ENCODE measurements at places on chromosomes 11 and 22.

DNA sequence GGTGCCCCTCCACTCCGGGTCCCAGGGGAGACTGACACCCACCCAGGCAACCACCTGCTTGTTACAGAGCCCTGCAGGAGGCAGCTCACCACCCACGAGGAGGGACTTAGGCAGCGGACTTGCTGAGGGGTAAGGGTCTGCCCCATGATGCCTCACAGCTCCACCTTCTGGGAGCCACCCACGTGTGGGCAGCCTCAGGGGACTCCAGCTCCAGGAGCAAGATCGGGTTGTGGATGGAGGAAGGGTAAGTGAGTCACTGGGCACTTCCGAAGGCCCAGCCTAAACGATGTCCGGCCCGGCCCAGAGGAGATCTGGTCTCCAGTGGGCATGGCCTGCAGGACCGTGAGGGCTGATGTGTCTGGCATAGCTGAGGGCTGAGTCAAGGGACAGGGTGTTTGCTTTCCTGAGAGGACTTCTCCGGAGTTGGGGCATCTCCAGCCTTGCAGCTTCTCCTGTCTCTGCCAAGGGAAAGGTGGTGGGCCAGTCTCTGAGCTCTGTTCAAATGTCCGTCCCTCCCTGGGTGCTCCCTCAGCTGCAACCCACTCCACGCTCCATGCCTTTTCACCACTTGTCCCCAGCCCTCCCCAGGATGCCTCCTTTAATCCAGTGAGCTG is 32.3 kb upstream of the P2RY2 start:
- no peak for DNase-seq

GRCh38 chr11:17418444-17419081 is 30.1 kb upstream of the KCNJ11 start:
- DNase-seq: no peak

DNA sequence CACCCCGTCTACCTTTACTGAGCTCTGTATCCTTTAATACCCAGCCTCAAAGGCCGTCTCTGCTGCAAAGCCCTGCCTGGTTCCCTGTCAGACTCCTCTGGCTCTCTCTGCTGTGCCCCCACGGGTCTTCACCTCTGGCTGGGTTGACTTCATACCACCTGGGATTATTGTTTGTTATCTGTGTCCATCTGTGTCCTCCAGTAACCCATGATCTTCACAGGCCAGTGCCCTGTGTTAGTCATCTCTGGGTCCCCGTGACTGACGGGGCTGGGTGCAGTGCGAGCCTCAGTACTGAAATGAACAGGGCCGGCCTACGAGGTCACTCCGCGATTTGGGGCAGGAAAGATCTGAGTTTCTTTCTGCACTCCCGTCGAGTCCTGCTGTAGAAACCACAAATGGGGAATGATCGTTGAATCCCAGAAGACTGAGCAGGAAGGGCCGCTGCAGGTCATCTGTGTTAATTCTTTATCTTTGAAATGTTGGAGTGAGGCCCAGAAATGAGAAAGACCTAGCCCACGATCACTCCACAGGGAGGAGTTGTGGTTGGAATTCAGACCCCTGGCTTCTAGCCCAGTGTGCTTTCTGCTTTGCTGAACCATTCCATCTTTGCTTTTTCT is 12.3 kb upstream of the TUB start:
- DNase-seq: no peak

GRCh38 chr22:27218012-27218920 is 560.9 kb downstream of the MIAT start:
- no peak for DNase-seq
